ENCODE measurements at places on chromosomes 16 and 17.

DNA sequence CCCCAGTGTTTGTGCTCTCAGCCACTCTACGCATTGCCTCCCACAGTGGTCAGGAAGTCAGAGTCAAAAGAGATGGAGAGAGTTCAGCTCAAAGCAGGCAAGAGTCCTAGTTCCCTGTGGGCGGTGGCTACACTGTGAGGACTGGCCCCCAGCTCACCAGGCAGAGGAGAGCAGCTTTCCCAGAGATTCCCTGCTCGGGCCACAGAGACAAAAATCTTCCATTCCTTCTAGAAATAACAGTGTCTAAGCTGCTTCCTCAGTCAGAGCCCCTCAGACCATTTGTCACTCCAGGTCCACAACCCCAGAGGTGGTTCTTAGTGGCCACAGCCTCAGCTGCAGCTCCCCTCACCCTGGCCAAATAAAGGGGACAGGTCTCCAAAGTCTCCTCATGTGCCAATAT lies 263.0 kb upstream of the RPL38 start:
- no peak for DNase-seq

DNA sequence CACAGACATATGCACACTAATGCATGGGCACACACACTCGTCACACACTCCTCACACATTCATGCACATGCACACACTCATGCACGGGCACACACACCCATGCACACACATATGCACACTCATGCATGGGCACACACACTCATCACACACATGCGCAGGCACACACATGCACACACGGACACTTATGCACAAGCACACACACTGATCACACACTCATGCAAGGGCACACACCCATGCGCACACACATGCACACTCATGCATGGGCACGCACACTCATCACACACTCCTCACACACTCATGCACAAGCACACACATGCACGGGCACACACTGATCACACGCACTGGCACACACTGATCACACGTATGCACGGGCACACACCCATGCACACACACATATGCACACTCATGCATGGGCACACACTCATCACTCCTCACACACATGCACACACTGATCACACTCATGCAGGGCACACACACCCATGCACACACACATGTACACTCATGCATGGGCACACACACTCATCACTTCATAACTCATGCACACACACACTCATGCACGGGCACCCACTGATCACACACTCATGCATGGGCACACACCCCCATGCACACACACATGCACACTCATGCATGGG lies 16.1 kb downstream of the ADGRG1 start:
- DNase-seq: no peak

- DNase-seq: no peak
These were observed 2.4 kb downstream of the HSD17B1 start for GRCh38 chr17:42555122-42555622.

- no peak for DNase-seq
These were observed 59.7 kb downstream of the PLCG2 start for GRCh38 chr16:81838794-81839193.

- DNase-seq: no peak
These were observed 60.5 kb downstream of the TMEM100 start for GRCh38 chr17:55661963-55662834.

GRCh38 chr17:41415411-41415810 lies 9.0 kb downstream of the KRT37 start:
- no peak for DNase-seq

GRCh38 chr17:28925912-28926365 lies 23.1 kb upstream of the DHRS13 start:
- DNase-seq: no peak

GRCh38 chr16:19621445-19621844 lies 65.9 kb downstream of the VPS35L start:
- no peak for DNase-seq

- DNase-seq: no peak
These were observed 112.5 kb upstream of the SOX9 start for GRCh38 chr17:72008236-72008876.

- no peak for DNase-seq
These were observed 128.6 kb downstream of the SOX9 start for GRCh38 chr17:72249441-72249840.

All from neural progenitor cell (in vitro differentiated cells).